H9 (cell line): ENCODE measurements at places on chromosomes 12 and 14.

GRCh38 chr14:65419593-65420252, 7.2 kb downstream of the FUT8 start:
- DNase-seq, result no peak

DNA sequence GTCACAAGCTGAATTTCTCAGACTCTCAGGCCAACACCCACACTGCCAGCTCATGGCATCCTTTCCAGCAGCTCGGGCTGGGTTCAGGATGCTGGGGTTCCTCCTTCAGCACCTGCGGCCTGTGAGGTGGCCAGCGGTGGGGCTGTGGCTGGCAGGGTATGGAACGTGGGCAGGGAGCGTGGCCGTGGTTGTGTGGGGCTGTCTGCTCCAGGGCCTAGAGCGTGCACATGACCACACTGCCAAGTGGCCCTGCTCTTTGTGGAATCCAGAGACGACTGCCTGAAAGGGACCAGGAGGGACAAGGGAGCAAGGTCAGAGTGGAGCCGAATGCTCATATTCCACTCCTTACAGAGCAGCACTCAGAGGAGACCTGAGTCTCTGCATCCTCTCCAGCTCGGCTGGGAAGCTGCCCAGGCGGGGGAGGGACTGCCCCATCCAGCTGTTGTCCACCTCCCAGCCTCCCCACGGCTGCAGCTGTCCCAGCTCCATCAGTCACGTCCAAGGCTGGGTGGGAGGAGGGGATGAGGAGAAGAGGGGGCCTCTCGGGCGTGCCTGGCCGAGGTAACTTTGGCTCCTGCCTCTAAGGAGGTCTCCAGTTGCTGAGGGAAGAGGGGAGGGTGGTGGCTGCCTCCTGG, 71.3 kb downstream of the TSPAN9 start:
- no peak for DNase-seq

DNA sequence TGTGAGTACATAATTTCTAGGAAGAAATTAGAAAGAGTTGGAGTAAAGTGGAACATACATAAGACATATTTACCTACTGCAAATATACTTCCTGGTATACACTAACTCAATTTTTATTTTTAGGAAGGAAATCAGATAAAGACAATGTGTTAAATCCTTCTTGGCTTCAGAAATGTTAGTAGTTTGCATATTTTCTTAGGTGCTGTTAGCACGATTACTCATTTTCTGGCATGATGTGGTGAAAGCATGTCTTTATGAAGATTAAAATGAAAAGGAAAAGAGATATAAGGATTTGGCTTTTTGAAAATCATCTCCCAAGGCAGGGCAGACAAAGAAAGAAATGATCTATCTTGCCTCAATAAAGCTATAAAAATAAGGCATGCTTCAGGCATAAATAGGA, 287.6 kb upstream of the E2F7 start:
- no peak for DNase-seq

DNA sequence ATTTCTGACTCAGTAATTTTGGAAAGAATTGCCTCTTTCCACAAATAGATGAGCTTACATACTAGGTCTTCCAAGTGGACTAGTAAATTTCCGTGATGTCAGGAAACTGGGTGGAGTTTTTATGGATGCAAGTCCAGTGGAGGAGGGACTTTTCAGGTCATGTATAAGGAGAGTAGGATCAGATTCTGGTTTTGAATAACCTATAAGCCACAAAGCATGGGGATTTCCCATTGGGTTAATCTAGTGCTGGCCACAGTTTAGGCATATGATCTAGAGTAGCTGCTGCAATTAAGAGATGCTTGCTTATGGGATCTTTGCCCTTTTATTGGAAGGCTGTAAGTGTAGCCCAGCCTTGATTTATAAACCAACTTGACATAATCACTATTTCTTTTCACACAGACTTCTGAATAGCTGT, 33.8 kb downstream of the STK38L start:
- no peak for DNase-seq

DNA sequence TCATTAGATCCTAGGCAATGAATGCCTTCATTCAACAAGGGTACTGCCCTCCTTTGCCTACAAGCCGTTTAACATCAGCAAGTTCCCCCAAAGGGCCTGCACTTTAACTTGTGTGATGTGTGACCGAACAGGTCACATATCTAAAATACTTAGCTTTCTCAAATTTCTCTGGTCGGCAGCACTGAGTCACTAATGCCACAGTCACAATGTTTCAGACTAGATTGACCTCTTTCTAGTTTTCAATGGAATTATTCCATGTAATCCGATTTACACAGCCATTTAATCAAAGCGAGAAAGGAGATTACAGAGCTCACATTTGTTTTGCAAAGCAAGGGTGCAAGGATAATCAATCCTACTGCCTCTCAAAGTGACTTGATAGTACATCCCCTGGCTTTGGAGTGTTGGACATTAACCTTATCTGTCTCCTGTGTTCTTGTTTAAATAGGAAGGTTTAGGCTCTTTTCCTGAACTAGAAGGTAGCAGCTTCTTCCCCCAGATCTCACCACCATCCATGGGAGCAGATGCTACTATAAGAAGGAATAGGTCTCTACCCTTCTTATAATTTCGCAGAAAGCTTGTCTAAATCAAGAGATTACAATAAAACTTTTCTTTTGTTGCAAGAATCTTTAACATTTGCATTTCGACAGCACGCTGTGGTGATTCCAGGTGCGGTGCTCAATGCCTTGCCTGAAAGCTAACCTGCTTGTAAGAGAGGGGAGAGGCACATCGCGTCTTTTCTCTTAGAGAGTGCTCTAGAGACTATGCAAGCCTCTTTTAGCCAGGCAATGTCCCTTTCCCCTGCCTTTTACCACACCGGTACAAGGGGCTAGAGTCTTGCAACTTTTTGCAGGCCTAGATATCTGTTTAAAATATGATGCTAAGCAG, 1.8 kb downstream of the KITLG start:
- DNase-seq, result peak; percentile 52

- DNase-seq, result no peak
These were observed 6.4 kb downstream of the SLC15A5 start for GRCh38 chr12:16271062-16271461.

DNA sequence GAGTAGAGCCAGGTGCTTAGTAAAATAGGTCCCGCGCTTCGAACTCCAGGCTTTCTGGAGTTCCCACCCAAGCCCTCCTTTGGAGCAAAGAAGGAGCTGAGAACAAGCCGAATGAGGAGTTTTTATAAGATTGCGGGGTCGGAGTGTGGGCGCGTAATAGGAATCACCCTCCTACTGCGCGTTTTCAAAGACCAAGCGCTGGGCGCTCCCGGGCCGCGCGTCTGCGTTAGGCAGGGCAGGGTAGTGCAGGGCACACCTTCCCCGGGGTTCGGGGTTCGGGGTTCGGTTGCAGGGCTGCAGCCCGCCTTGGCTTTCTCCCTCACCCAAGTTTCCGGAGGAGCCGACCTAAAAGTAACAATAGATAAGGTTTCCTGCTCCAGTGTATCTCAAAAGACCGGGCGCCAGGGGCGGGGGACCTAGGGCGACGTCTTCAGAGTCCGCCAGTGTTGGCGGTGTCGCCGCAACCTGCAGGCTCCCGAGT, 3.6 kb downstream of the SSTR1 start:
- no peak for DNase-seq

GRCh38 chr12:12999959-13000615, at the start of gene HEBP1:
TSS of gene HEBP1 (minus strand) at chr12:13000265. CDS start at chr12:13000114, 151 bp downstream.
- peak; percentile 96 for DNase-seq

- no peak for DNase-seq
These were observed 33.6 kb upstream of the PLEKHA5 start for GRCh38 chr12:19095756-19096480.

DNA sequence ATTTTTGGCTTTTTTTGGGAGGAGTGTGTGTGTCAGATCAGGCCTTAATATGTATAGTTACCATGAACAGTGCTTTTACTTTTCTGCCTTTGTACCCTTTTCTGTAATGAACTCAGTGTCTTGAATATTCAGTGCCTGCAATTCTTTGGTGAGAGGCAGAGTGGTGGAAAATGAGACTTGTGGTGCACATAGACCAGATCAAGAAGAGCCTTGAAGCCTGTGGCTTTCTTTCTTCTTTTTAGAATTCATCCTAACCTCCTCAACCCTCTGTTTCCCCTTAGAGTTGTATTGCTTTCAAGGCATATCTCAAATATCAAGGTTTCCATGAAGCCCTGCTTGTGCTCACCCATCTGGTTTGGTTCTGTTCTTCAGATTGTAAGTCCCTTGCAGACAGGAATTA, 2.6 kb downstream of the YLPM1 start:
- DNase-seq, result no peak

GRCh38 chr12:42508913-42509460, 80.6 kb downstream of the PRICKLE1 start:
- no peak for DNase-seq

GRCh38 chr14:92586963-92587699, 73.5 kb downstream of the RIN3 start:
- DNase-seq, result no peak

- DNase-seq, result peak; percentile 93
These were observed 44.5 kb downstream of the KDM2B start for GRCh38 chr12:121536054-121536898.

- DNase-seq, result peak; percentile 37
These were observed 329.4 kb upstream of the TBX3 start for GRCh38 chr12:115013236-115013981.

GRCh38 chr12:75882421-75882820, 149.2 kb downstream of the PHLDA1 start:
- no peak for DNase-seq
